ENCODE measurements at places on chromosomes 5 and 9.

DNA sequence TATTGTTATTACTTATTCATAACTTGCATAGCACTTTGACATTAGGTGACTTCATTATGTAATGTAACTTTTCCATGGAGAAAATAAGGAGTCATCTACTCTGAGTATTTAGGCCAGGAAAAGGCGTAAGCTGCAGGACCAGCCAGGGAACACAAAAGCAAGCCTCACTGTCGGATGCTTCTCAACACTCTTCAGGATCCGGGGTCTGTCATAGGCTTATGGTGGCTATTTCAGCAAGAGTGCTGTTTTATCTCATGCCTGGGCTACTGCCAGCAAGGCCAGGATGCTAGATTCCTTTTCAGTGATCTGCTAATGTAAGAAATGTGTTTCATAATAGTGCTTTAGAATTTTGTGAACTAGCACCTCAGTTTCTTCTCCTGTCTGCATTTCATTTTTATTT lies 162.4 kb downstream of the CHSY3 start:
- DNase-seq: no peak

DNA sequence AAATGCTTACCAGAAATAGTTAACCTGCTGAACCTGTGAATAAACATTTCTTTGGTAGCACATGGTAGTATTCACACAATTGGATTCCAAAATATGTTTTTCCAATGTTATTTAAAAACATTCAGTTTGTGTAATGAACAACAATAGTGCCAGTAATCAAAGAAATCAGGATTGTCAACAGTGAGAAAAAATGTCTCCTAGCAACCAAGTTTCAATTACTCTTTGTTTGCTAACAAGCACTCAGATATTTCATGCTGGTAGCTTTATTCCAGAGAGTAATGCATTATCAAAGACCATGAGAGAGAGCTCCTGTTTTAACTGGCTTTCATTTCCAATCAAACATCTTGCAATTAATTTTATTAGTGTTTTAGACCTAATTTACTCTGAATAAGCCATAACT lies 768.1 kb upstream of the GRAMD2B start:
- no peak for DNase-seq

GRCh38 chr5:109825450-109825849 lies 135.7 kb downstream of the MAN2A1 start:
- peak; percentile 61 for DNase-seq

GRCh38 chr9:97186493-97186892 lies 121.0 kb upstream of the CCDC180 start:
- DNase-seq: no peak

- DNase-seq: no peak
These were observed 12.9 kb downstream of the BARHL1 start for GRCh38 chr9:132595319-132595718.

DNA sequence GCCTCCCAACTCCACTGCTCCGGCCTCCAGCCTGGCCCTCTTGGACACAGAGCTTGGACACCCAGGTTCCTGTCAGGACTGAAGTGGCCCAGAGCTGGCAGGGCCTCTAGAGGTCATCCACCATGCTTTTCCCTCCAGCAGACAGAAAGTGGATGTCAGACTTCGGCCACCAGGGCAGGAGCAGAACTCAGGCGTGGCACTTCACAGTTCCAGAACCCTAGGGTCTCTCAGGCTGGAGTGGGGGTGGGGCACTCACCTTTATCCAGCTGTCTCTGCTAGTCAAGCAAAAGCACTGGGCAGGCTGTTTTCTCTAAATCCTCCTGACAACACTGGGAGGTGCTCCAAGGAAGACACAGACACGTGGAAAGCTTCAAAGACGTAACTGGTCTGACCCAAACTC lies 35.6 kb upstream of the N4BP3 start:
- no peak for DNase-seq

- no peak for DNase-seq
These were observed 59.2 kb downstream of the SMC5 start for GRCh38 chr9:70318002-70318401.

DNA sequence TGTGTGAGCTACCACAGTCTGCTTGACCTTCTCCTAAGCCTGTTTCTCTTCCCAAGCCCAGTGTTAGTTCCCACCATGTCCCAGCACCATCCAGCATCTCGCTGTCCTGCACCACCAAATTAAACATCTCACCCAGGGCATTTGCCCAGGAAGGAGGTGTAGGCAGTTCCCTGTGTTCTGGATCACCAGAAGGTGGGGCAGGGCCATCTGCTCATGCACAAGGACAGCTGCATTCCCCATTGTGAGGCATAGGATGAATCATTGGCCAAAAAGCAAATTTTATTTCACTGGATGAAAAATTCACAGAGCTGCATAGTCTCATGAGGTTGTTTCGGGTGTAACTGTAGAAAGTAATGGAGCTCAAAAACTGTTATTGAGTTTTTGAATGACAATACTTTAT lies 89.5 kb upstream of the GRIA1 start:
- DNase-seq: peak; percentile 33

DNA sequence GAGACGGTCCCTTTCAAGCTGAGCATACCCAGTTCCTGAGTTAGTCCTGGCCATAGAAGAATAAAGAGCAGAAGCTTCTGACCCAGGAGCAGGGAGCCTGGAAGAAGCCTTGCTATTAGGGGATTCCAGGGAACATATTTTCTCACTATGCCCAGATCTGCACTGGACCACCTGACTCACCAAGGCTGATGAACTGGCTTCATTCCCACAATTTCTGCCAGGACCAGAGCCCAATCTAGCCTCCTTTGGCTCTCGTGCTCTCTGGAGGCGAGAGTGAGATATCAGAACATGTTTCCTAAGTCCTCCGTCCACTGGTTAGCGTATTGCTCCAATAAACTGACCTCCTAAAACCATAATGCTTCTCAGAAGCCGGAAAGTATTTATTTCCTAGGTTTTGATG lies 9.9 kb downstream of the GABBR2 start:
- no peak for DNase-seq

DNA sequence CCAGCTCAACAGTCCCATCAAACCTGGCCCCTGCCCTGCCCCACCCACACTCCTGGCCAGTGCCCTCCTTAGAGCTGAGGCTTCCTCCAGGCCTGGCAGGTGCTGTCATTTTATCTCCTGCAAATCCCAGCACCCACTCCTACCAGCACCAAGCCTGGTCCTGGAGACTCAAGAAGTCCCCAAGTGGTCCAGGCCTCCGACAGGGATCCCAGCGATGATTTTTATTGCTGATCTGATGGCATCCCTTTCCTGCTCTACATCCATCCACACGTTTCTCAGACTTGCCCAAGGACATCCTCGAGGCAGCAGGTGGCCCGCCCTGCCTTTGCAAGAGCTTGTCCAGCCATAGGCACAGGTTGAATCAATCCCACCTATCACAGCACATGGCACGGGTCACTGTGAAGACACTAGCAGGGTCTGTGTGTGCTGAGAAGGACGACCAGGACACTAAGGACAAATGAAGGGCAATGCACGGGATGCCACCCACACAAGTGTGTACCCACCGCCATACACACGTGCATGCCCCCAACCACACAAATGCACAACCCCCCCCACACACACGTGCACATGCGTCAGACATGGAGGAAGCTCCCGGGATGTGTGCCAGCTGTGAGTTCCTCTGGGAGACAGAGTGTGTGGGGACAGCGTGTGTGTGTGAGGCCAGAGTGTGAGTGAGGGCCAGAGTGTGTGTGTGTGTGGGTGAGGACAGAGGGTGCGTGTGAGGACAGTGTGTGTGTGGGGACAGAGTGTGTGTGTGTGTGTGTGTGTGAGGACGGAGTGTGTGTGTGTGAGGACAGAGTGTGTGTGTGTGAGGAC lies 62.4 kb upstream of the UBAC1 start:
- peak; percentile 42 for DNase-seq

Data from EL (cell line).